ENCODE measurements at places on chromosomes 1 and 21.

- DNase-seq = no peak
These were observed 25.8 kb upstream of the KCNE1 start for GRCh38 chr21:34537838-34538237.

- DNase-seq = no peak
These were observed 274.1 kb downstream of the FOXD2 start for GRCh38 chr1:47711848-47712492.

DNA sequence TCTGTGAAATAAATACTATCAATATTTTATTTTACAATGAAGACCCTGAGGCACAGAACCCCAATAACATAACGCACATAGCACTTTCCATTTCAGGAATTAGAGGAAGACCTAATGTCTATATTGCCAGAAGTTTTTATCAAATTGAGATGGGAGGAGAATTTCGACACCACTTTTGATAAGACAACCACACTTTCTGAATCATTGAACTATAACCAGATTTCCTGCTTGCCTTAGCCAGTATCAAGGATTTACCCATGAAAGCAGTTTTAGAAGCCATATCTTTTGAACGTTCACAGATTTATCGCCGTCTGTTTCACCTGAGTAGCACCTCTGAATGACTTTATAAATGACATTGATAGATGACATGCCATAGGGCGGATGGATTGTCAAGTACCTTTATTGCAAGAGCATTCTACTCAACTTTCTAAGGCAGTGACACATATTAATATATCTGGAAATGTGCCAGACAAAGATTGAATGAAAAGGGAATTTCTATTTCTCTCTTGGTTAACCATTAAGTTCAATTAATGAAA lies 768.4 kb downstream of the LTN1 start:
- DNase-seq = no peak

GRCh38 chr21:36127250-36127904 lies 7.5 kb upstream of the CBR3 start:
- DNase-seq = no peak

GRCh38 chr1:23402286-23403037 lies 22.1 kb downstream of the TCEA3 start:
- no peak for DNase-seq
